ENCODE measurements at places on chromosomes 7 and 10.
A peak's percentile ranks its signal among the peaks of the same experiment; 100 is the strongest.

DNA sequence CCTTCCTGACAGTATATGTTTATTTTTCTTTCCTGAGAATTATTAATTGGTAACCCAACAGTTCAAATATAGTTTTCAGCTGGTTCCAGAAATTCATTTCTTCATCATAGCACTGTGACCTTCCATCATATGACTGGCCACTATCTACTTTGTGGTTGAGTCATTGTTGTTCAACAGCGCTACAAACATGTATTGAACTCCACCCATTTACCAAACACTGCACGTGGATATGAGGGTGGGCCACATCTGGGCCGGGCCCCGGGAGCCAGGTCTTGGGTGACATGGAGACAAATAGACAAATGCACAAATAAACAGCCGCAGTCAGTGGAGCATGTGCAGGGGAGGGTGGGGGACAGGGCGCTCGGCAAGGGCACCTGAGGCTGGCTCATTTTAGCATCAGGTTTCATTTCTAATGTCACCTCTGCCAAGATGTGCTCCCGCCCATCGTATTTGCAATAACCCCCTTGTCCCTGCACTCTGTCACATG is 24.0 kb upstream of the EEPD1 start:
- DNase-seq, result peak; percentile 39

GRCh38 chr7:2172311-2173188 is 60.2 kb downstream of the MAD1L1 start:
- peak; percentile 86 for DNase-seq

GRCh38 chr7:88217675-88218428 is 2.0 kb downstream of the SRI start:
- no peak for DNase-seq

DNA sequence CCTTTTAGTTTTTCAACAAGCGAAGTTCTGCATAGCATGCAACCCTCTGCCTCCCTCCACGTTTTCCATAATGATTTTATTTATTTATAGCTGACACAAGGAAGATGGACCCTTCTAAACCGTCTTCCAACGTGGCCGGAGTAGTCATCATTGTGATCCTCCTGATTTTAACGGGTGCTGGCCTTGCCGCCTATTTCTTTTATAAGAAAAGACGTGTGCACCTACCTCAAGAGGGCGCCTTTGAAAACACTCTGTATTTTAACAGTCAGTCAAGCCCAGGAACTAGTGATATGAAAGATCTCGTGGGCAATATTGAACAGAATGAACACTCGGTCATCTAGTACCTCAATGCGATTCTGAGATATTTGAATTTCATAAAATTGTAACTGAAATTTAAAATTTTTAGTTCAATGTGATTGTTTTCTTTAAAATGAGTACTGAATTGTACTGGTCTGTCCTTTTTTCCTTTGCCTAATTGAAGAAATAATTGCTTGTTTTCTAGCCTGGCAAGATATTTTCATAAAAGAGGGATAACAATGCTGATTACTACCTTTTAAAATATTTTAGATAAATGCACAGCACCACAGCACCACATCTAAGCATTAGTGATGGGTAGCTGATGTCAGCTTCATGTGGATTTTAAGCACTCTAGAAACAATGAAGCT is 41.5 kb upstream of the SLC39A12 start:
- DNase-seq, result peak; percentile 66

GRCh38 chr7:46478046-46478445 is 557.0 kb upstream of the IGFBP3 start:
- peak; percentile 87 for DNase-seq

DNA sequence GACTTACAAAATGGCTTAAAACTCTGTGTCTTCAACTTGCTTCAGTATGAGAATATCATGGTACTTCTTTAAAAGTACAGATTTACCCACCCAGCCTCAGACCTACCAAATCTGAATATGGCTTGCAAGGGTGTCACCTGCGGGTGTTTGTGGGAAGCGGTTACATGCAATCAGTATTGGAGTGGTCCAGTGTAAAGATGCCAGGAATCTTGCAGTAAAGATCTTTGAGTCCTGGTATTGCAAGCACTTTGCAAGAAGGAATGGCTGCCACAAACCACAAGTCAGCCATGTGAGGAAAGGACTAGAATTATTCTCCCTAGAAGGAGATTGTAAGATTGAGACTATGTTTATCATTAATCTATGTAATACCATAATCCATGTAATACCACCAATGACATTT is 115.1 kb downstream of the PON1 start:
- DNase-seq, result no peak

DNA sequence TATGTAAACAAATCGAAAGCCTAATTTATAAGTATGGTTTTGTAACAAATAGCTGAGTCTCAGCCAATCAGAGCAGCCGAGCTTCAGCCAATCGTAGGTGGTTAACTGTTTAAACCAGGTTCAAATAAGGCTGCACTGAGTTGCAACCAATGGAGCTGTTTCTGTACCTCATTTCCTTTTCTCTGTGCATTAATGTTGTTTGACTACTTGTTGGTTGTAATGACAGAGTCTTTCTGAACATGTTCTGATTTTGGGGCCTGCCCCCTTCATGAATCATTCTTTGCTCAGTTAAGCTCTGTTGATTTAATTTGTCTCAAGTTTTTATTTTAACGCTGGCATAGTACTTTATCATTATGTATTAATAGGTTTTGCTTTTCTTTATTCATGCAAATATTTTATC is 14.6 kb downstream of the OTUD1 start:
- no peak for DNase-seq

DNA sequence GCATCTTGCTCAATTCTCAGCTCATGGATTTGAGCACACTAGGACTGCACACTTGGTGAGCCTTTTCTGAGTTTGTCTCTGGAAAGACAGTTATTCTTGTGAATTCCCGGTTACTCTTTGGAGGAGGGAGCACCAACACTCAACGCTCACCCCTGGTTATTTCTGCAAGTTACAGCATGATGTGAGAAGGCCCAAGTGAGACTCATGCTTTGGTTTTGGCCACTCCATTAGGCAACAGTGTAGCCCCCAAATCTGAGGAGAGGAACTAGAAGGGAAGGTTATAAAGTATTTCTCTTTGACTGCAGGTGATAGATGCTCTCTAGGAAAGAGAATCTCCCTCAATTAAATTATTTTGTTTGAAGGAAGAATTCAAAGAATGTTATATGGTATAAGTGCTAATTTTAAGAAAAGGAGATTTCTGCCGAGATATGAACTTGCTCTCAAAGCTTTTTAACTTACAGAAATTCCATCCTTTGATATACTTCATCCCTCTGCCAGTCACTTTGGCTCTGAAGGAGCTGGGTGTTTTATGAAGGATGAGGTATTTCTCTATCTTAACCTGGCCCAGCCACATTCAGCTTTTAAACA is 183.4 kb downstream of the WNT2 start:
- no peak for DNase-seq

DNA sequence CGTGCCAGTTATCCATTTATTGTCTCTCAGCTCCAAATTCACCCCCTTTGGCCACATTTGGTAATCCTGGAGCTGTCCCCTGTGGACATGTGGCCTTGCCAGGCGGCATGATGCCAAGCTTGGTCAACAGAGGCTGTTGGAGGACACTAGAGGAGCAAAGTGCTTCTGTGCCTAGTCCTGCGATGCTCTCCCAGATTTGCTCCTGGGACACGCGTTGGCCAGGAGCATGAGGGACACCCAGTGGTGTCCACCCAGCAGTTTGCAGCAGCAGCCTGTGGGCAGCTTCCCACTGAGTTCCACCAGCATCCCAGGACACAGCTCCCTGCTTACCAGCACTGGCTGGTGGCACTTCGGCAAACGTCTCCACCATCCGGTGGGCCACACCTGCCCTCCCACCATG is 55.5 kb upstream of the STEAP1B start:
- DNase-seq, result no peak

DNA sequence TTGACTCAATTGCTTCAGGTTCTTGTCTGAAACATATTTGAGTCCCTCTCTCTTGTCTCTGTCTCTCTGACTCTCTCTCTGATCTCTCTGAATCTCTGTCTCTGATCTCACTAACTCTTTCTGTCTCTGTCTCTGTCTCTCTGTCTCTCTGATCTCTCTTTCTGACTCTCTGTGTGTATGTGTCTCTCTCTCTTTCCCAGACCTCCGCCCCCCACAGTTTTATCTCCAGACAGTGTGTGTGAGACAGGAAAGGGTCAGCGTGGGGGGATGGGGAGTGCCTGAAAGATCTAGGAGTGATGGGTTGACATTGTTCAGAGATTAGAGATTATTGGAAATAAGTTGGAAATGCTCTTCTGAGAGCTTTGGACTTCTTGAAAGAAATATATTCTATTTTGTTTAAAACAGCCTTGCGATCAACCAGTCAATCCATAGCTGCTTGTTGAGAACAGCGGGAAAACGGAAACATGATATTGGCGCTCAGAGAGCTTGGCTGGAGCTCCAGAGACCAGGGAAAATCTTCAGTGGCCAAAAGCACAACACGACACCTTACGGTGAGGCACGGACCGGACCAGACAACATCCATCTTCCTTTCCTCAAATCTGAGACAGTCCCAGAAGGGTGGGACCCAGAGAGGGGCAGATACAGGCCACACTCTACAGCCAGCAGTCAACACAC is 35.5 kb downstream of the CALML3 start:
- DNase-seq, result no peak

- no peak for DNase-seq
Measured at GRCh38 chr10:80166581-80167470, 34.3 kb downstream of the PLAC9 start.

DNA sequence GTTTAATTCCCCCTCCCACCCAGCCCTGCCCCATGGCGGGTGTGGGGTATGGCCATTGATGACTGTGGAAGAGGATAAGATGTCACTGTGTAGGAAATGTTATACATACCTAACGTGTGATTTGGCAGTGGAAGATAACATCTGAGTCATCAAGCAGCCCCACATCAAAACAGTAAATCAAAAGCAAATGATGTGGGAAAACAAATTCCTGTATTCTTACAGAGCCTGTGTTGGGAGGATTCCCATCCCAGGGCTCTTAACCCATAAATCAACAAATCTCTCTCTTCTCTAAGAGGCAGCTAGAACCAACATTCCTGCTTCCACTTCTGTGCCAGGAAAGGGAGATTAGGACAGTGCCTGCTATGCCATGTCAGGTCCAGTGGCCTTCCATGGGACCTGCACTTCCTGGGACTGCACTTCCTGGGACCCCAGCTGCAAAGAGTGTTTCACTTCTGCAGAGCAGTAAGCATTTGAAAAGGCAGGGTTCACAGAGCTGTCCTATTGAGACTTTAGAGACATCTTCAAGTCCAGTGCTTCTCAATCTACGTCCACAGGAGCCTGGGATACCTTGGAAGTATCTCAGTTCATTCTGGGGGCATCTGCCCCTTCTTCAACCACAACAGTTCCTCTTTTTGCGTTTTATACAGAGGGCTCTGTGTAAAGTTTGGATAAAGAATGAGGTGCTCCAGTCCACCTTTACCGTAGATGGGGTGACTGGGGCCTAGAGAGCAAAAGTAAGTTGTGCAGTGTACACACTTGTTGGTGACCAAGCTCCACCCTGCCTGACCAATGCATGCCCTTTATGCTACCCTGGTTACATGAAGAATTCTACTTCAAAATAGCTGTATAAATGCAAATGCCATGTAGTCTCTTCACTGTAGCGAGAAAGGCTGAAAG is 45.7 kb downstream of the ATXN7L1 start:
- peak; percentile 97 for DNase-seq

DNA sequence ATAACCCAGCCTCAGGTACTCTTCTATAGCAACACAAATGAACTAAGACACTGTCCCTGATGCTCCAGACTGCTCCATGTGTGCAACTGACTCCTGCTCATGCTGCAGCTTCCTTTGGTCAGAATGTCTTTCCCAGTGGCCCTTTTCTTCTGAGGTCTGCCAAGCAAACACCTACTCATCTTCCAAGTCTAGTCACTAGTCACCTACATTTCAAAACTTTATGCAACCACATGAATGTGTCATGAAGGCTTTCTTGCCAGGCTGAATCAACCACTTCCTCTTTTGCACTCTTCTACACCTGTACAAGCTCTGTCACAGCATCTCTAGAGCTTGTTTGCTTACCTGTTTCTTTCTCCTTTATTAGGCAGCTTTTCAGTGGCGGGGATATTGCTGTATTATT is 75.8 kb downstream of the LSMEM1 start:
- DNase-seq, result no peak

- no peak for DNase-seq
Measured at GRCh38 chr7:75573477-75574019, 81.4 kb downstream of the SPDYE5 start.

DNA sequence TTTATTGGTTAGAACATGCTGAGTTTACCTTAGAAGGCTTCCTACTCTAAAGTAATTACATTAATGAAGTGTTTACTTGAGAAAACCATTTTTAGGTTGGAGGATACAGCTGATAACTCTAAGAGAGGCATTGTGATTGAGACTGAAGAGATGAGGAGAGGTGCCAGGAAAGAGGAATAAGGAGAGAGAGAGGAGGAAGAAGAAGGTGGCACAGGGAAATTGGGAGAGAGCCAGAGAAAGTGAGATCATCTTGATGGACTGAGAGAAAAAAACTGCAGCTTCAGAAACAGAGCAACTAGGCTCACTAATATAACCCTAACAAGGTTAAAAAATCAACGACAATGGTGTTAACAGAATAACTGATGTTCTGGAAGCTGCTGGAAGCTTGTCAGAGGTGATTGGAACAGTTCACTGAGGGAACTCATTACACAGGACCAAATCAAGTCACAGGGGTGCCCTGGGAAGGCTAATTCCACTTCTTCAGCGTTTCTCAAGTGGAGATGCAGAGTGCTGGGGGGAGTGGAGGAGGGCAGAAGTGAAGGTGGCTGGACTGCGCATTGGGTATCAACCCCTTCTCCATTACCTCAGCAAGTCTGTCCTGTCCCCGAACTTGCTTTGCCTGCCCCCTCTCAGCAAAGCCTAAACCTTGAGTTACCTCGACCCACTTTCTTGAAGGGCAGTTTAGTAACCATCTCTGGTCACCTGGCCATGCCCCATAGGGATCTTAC is 6.9 kb upstream of the SORBS1 start:
- no peak for DNase-seq

- peak; percentile 96 for DNase-seq
Measured at GRCh38 chr7:74094224-74095101, 10.9 kb downstream of the LIMK1 start.

DNA sequence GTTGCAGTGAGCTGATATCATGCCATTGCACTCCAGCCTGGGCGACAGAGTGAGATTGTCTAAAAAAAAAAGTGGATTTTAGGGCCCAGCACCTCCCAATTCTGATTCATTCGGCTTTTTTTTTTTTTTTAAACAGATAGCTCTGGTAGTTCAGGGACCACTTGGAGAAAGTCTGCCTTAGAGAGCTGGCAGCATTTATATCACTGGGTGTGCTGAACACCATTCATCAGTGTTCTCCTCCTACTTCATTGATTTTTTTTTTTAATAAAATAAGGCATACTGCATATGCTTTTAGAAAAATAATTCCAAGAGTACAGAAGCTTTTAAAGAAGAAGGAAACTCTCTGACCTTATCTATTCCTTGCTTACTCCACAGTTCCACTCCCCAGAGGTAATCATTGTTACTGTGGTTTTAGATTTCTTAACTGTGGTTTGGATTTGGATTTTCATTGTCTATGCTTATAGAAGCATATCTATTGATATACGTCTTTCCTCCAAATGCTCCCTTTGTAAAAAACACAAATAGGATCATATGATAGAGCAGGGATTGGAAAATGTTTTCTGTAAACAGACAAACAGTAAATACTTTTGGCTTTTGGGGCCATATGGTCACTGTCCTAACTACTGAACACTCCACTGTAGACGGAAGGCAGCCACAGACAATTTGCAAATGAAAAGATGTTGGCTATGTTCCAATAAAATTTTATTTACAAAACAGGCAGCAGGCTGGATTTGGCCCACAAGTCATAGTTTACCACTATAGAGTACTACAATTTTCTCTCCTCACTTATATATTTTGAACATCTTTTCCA is 21.1 kb upstream of the SAR1A start:
- DNase-seq, result no peak

GRCh38 chr7:158574308-158575036 is 13.2 kb downstream of the PTPRN2 start:
- no peak for DNase-seq

GRCh38 chr7:131141443-131141967 is 186.2 kb upstream of the MKLN1 start:
- no peak for DNase-seq
